ENCODE measurements at places on chromosomes 16 and 17.

DNA sequence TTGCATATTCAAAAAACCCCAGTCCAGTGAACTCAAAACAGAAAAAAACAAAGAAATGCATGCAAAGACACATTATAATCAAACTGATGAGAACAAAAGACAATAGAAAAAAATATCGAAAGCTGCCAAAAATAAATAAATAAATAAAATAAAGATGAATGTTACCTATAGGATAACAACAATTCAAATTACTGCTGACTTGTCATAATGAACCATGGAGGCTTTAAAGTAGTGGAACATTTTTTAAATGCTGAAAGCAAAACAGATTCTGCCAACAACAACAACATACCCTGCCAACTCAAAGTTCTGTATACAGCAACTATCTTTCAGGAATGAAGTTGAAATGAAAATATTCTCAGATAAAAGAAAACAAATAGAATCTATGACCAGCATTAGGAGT is 116.6 kb downstream of the CBLN1 start:
- no peak for DNase-seq

DNA sequence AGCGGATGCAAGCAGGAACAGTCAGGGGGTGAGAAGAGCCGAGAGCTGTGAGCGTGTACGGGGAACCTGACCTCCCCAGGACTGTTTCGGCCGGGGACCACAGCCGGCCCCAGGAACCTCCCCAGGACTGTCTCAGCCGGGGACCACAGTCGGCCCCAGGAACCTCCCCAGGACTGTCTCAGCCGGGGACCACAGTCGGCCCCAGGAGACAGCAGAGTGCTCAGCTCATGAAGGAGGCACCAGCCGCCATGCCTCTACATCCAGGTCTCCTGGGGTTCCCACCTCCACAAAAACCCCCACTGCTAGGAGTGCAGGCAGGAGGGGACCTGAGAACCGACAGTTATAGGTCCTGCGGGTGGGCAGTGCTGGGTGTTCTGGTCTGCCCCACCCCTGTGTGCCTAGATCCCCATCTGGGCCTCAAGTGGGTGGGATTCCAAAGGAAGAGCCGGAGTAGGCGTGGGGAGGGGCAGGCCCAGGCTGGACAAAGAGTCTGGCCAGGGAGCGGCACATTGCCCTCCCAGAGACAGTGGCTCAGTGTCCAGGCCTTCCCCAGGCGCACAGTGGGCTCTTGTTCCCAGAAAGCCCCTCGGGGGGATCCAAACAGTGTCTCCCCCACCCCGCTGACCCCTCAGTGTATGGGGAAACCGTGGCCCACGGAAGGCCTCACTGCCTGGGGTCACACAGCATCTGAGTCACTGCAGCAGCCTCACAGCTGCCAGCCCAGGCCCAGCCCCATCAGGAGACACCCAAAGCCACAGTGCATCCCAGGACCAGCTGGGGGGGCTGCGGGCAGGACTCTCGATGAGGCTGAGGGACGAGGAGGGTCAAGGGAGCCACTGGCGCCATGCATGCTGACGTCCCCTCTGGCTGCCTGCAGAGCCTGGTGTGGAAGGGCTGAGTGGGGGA is 4.3 kb downstream of the RHBDF1 start:
- DNase-seq, result no peak

GRCh38 chr16:81403208-81403600 is 41.4 kb upstream of the CMIP start:
- DNase-seq, result no peak

GRCh38 chr16:84387021-84387420 is 18.7 kb downstream of the ATP2C2 start:
- no peak for DNase-seq

DNA sequence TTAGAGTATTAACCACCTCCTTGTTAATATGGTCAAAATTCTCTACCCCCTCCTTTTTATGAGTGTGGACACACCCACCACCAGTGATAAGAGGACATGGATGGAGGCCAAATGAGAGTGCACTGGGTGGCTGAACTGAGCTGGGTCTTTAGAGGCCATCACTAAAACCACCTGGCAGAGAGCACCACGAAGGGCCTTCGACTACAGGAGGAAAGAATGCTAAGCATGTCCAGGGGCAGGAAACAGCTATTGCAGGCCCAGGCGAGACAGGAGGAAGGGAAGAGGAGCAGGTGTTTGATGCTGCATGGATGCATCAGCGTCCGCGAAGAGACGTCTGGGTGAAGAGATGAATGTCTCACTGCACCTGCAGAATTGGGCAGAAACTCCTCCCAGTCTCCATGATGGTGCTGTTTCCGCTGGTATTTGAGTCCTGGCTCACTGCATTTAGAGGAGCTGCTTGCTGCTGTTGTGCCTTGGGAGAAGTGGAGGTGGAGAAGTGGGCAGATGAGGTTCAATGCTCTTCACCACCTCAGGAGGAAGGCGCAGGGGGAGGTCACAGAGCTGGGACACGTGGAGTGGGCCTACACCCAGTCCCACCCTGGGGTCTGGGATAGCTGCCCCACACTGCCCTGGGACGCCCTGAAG is 33.2 kb downstream of the SPHK1 start:
- no peak for DNase-seq

GRCh38 chr16:73056921-73057290 is 9.0 kb upstream of the ZFHX3 start:
- DNase-seq, result no peak

DNA sequence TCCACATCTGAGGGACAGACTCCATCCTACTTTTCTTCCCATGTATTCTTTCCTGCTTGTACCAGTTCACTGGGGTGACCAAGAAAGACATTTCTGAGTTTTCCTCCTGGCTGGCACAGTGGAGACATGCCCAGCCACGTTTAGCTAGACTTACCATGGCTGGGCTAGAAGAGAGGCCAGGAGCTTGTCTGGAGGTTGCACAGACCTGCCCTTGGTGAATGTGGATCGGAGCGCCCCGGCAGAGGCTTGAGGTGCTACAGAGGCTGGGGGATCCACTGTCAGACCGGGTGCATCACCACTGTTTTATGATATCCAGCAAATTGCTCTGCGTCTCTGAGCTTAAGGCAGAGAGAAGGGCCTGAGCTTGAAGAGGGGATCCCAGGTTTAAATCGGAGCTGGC is 3.5 kb downstream of the IL4R start:
- DNase-seq, result no peak

GRCh38 chr17:18213666-18214270 is 11.7 kb upstream of the LLGL1 start:
- no peak for DNase-seq

DNA sequence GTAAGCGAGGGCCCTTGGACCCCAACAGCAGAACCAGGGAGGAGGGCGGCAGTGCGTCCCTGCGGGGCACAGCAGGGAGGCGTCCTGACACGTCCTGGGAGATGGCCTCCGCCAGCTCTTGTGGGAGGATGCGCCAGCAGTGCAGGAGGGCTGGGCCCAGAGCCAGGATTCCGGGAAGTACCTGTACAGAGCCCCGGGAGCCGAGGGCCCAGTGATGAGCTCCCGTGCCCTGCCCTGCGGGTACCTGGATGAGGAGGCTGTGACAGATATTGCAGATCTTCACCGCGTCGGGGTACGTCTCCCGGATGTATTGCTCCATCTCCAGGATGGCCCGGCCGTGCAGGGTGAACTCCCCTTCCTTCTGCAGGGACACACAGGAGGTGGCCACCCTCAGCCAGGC is 23.1 kb downstream of the KDM8 start:
- no peak for DNase-seq

GRCh38 chr16:46650254-46650623 is 29.1 kb upstream of the SHCBP1 start:
- DNase-seq, result no peak

DNA sequence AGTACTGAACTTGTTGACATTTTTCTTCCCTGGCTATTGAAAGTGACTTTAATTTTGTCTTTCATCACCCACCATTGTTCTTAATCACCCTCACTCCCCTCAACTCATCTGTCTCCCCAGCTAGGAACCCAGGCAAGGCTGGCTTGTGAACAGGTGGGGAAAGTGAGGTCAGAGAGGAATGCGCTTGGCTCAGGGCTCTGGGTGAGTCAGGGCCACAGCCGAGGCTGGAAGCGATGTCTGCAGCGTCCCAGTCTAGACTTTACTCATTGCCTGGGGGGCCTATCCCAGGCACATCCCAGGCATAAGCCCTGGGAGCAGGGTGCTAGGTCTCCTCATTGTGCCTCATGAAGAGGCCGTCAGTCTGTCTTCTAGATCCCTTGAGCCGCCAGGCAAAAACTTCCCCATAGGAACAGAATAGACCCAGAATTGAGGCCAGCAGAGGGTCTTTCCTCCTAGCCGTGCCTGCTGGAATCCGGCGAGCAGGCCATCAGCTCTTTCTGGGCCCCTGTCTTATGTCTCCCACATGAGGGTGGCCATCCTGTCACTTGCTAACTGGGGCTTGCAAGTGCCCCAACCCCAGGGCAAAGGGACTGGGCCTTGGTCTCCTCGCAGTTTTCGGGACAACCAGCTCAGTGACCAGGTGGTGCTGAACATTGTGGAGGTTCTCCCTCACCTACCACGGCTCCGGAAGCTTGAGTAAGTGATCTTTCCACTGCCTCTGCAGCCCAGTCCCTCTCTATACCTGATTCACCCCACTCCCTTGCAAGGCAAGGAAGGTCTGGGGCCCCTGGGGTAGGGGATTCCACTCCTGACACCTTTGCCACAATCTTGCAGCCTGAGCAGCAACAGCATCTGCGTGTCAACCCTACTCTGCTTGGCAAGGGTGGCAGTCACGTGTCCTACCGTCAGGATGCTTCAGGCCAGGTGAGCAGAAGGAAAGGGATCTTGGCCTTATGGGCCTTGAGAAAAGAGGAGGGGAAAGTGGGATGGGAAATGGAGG is 40.1 kb downstream of the NLRC5 start:
- no peak for DNase-seq

GRCh38 chr16:55605754-55606336 is 39.4 kb downstream of the CAPNS2 start:
- no peak for DNase-seq

DNA sequence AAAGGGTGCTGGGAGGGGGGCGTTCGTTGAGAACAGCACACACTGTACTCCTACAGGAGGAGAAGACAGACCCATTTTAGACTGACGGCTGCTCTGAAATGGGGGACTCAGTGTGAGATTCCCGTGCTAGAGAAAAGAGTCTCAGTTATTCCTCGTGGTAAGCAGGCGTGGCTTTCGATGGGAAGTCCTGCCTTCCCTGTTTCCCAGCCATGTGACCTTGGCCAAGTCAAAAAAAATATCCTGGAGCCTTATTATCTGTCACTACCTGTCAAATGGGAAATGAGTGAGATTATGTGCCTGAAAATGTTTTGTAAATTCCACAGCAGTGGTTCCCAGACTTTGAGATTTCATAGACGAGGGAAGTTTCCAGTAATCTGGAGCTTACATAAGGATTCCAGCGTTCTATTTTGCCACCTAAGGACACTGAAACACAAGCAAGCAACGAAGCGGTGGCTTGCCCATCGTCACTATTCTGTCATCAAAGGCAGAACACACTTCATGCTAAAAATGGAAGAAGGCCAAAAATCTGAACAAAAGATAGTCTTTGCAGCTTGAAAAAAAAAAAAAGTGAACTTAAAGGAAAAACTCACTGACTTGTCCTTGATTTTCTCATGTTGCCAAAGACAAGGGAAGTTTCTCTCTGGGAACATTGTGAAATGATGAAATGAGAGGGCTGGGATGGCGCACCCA is 253.4 kb upstream of the RPL38 start:
- no peak for DNase-seq

DNA sequence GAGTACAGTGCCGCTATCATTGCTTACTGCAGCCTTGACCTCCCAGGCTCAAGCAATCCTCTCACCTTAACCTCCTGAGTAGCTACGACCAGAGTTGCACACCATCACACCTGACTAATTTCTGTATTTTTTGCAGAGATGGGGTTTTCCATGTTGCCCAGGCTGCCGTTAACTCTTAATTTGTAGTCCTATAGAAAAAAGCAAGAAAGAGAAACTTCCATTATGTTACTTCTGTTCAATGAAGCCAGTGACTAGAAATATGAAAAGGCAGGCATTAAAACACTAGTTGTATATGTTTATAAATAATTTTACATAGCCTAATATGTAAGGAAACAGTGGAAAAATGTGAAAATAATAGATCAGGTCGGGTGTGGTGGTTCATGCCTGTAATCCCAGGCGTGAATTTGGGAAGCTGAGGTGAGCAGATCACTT is 9.7 kb downstream of the RAD51C start:
- DNase-seq, result no peak

DNA sequence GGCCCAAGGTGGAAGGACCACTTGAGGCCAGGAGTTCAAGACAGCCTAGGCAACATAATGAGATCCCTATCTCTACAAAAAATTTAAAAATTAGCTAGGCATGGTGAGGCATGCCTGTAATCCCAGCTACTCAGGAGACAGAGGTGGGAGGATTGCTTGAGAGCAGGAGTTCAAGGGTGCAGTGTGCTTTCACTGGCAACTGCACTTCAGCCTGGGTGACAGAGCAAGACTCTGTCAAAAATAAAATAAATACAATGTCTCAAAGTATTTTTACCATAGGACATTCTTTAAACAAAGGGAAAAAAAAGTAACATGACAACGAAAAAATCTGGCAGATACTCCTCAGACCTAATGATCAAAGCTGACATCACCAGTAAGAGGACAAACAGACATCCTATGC is 72.6 kb downstream of the FBXL20 start:
- no peak for DNase-seq

GRCh38 chr17:67546578-67547527 is 169.8 kb downstream of the PITPNC1 start:
- DNase-seq, result no peak

GRCh38 chr16:4814542-4815173 is 12.2 kb upstream of the ROGDI start:
- no peak for DNase-seq
